ENCODE measurements at places on chromosomes 4 and X. TPM values are rescaled to one million over a fixed set of nuclear protein-coding genes. Genes with fewer than 3 reads are reported as not detected.

DNA sequence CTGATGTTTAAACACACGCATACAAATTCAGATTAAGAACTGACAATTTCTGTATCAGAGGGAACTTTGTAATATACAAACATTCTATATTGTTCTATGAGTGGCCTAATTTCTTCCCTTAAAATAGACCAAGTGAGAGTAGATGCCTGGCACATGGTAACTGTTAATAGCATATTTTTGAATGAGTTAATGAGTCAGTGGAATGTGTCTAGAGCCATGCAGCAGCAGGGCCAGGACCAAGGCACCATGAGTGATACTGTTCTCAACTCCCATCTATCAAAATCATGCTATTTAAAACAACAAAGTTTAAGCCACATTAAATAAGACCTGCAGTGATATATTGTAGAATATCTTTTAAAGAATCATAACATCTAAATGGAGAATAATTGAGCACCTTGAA, 98.3 kb downstream of the ARHGAP24 start:
- DNase-seq: no peak

GRCh38 chr4:112377171-112377570, 80.0 kb downstream of the ALPK1 start:
- DNase-seq: no peak

DNA sequence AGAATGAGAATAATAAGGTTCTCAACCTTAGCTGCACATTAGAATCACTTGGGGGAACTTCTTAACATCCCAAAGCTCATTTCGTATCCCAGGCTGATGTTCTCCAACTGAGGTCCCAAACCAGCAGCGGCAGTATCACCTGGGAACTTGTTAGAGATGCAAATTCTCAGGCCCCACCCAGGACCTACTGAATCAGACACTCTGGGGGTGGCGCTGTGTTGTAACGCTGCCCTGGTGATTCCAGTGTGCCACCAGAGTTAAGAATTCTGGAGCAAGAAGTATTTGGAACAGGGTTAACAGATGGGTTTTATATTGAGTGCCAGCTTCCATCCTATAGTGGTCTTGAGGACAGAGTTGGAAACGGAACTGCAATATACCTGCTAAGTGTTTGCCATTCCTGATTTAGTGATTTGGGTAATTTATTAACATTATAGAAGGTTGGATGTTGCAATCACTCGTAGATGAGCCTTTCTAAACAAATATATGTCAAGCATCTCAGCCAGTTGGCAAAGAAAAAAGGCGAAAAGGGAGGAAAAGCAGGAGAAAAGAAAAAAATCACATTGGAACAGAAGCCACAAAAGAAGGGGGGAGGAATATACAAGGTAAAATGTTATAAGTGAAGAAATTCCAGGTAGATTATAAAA, 141.0 kb downstream of the ARX start:
- no peak for DNase-seq

Gene MTTP
- polyA plus RNA-seq: 0.72 TPM

Gene GLRA2
- polyA plus RNA-seq: not detected

DNA sequence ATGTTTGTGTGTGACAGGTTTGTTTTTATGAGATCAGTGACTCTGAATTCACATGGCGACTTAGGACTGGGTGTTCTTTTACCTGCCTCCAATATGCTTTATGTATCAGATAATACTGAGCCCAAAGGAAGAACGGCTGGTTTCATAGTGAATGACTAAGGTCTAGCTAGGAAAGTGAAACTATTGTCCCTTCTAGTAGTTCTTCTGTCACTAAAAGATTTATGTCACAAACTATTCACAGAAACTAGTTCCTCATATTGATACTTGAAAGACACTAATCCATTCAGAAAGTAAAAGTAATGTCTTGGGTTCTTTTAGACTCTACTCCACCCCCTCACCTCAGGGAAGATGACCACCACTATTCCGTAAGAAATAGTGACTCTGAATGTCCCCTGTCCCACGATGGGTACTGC, 81.7 kb downstream of the EGF start:
- no peak for DNase-seq

GRCh38 chrX:126985981-126986380, 166.5 kb downstream of the PRR32 start:
- DNase-seq: no peak

- no peak for DNase-seq
Measured at GRCh38 chrX:10176121-10177003, 19.6 kb downstream of the CLCN4 start.

- DNase-seq: no peak
Measured at GRCh38 chr4:168551945-168552695, 55.3 kb downstream of the PALLD start.

DNA sequence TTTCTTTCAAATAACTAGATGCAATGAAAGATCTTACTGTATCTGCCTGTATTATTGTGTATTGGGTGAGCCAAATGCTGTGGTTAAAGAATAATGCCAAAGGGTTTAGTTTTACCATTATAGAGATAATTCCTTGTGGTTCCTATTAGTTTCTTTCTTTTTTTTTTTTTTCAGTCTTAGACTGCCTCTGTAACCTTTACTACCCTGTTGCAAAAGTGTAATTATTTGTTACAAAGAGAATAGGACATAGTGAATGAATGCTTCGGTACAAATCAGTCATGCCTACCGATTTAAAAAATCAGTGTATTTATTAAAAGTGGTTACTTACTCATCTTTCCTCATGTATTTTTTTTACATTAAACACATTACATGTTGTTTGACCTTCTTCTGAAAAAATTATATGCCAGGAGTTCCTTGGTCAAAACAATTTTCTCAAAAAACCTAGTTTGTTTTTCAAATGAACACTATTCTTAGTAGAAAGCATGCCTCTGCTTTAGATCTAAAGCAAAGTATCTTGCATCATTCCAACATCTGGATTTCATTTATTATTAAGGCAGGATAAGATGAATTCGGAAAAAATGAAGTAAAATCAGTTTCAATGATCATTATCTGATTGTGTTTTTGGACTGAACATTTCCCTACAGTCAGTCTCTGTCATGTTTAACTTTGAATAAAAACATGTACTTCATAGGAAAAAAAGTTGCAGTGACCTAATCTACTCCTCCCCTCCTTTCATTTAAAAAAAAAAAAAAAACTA, 21.2 kb upstream of the SYNPO2 start:
- no peak for DNase-seq

GRCh38 chr4:24970191-24970590, 57.3 kb upstream of the CCDC149 start:
- no peak for DNase-seq

Gene FAM149A
- 16.1 TPM for polyA plus RNA-seq

Gene LRIT3
- polyA plus RNA-seq: 0.06 TPM

DNA sequence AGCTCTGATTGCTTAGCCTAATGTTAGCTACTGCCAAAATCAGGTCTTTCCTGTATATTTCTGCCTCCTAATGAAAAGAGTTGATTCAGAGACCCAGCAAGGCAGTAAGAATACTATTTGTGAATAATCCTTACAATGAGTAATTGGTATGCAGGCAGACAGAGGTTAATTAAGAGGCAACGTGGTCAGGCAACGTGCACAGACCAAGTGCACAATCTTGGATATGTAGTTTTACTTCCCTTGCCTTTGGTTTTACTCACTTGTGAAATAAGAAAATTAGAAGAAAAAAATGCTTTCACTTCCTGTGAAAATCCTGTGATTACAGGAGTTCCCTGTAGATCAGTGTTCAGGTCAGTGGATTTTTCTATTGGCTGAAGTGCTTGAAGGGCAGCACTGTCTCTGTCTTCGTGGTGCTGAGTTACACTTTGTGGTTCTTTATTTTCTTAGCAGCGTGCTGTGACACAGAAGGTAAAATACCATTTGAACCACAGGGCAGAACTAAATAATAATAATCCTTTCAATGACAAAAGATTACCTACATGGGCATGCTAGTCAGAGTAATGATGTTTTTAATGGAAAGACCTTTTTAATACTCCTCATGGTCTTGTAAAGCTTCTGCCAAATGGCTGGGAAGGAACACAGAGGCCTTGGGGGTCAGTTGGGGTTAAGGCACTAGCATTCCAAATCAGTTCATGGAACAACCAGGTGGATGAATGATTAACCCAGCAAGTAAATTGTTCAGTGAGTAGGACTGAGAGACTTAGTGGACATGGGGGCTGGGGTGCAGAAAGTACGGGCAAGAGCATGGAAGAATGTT, 430.9 kb downstream of the MAPK10 start:
- DNase-seq: no peak

DNA sequence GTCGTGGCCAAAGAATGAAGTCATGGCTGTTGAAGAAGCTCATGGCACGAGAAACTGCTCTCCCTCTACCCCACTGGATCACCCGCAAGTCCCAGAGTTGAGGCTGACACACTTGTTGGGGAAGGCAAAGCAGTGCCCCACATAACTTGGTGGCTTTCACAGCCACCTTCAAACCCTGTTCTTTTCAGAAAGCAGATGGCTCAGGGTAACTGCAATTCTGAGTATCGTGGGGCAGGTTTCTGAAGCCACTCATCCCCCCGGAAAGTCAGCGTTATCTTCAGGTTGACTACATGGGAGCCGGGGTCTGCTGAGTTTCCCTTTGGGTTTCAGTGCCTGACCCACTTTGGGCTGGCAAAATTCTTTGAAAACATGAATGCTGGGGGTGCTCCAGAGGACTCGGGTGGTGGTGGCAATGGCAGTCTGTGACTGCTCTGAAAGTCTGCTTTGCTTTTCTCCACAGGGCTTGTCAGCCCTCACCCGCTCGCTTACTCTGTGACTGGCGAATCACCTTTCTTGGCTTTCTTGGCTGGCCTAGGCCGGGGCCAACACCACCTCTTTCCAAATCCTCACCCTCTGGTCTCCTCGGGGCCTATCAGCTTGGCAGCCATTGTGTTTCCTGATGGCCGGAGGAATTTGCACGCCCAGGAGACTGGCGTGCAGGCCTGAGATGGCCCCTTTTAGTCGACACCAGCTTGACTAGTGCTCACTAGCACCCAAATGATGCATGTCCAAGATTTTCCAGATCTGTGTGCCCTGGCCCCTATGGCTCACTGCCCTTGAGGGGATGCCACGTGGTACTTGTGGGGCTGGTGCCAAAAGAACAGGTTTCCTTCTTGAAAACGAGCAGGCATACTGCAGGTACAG, 7.3 kb downstream of the PPP1R3F start:
- no peak for DNase-seq

DNA sequence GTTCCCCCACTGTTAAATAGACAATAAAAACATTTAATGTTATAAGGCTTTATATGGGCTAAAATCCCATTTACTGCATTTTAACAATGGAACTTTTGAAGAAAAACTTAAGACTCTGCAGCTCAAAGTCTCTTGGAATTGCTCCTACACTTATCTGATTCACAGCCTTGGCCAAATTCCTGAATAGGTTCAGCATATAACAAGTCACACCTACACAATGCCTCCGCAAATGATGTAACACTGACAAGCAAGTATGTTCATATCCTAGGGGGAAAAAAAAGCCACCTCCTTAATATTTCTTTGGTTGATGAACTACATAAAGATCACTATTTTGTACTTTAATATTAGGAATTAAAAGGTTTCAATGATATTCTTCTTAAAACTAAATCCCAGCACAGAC, 34.5 kb downstream of the RPS6KA6 start:
- DNase-seq: no peak

Gene HSFX3
- polyA plus RNA-seq: not detected

Gene LUZP4
- polyA plus RNA-seq: not detected

GRCh38 chr4:140374130-140374477, 658 bp downstream of the SCOC start:
- DNase-seq: no peak

- DNase-seq: no peak
Measured at GRCh38 chr4:24102621-24103020, 212.8 kb upstream of the PPARGC1A start.

- DNase-seq: no peak
Measured at GRCh38 chr4:169741569-169741968, 16.2 kb downstream of the HPF1 start.

GRCh38 chr4:156975686-156976085, 4.1 kb upstream of the PDGFC start:
- no peak for DNase-seq

Gene TMPRSS11A
- polyA plus RNA-seq: not detected

- DNase-seq: no peak
Measured at GRCh38 chr4:38489011-38489861, 174.8 kb upstream of the KLF3 start.

DNA sequence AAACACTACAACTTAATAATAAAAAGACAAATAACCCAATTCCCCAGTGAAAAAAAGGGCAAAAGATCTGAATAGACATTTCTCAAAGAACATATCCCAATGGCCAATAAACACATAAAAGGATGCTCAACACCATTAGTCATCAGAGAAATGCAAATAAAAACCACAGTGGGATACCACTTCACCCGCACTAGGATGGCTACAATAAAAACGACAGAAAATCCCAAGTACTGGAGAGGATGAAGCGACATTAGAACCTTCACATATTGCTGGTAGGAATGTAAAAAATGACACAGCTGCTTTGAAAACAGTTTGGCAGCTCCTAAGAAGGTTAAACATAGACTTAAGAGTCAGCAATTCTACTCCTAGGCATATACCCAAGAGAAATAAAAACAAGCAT, 140.6 kb upstream of the ARX start:
- DNase-seq: no peak

- no peak for DNase-seq
Measured at GRCh38 chrX:53715346-53715924, 28.9 kb upstream of the HUWE1 start.

- DNase-seq: no peak
Measured at GRCh38 chr4:141719585-141719984, 83.2 kb downstream of the IL15 start.

DNA sequence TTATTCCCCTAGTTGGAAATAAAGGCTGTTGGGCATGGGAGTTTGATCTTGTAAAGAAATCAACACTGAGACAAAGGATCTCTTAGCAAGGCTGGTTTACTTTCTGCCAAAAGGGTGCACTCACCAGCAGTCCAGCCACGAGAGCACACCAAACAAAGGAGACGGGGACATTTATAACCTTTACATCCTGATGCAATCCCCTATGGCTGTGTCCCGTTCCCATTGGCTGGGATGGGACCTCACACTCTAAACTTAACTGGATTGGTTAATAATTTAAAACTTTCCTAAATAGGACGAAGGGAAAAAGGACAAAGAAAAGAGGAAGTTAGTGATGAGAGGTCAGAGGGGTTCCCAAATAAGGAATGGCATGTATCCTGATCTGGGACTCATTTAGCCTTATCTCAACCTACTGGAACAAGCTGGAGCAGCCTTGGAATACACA, 17.9 kb downstream of the METAP1 start:
- no peak for DNase-seq

- DNase-seq: no peak
Measured at GRCh38 chr4:151960449-151961230, 199.8 kb upstream of the GATB start.

GRCh38 chr4:5409972-5410618, 298.3 kb downstream of the EVC2 start:
- DNase-seq: no peak

Gene KCNE5
- 0.22 TPM for polyA plus RNA-seq

DNA sequence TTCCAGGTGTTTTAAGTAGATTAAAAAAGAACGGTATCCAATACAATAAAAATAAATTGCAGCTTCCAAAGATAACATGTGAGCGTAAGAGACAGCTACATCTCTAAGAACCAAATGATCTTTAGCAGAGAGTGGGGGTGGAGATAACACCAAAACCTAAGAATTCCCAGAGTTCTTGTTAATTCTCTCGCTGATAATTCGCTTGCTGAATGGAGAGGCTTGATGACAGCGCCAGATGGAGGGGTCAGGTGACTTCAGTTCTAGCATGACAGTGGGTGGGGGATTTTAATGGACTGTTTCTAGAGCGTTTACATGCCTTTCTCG, 2.3 kb downstream of the CLCN4 start:
- DNase-seq: no peak

All from urinary bladder (tissue), 4 donors.